Activated CD4-positive, alpha-beta T cell treated with anti-CD3 and anti-CD28 coated beads, Interleukin-2, amount 50 U/mL, for 4 hours (primary cell): ENCODE measurements at places on chromosomes 6 and 20.

- no peak for DNase-seq
Measured at GRCh38 chr20:8372824-8373380, 240.8 kb downstream of the PLCB1 start.

- DNase-seq, result no peak
Measured at GRCh38 chr6:105873211-105873704, 212.9 kb upstream of the PRDM1 start.

GRCh38 chr6:24385536-24386269 is 17.0 kb upstream of the MRS2 start:
- no peak for DNase-seq

- no peak for DNase-seq
Measured at GRCh38 chr20:16194617-16195360, 378.5 kb downstream of the KIF16B start.

- DNase-seq, result no peak
Measured at GRCh38 chr6:6503191-6503590, 85.3 kb upstream of the LY86 start.

DNA sequence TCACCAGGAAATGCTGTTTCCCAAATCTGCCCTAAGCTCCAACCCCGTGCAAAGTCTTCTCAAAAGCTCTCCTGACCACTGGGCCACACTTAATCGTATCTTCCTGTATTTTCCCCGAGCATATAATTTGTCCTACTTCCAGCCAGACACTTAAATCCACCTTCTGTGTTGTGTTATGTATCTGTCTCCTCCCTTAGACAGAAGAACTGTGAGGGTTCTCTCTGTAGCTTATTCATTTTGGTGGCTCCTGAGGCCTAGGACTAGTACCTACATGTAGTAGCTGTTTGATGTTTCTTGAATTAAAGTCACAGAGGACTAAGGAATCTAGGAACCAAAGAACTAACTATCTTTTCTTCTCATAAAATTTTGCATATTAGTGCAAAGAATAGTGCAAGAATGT is 292.6 kb downstream of the ALDH8A1 start:
- no peak for DNase-seq

DNA sequence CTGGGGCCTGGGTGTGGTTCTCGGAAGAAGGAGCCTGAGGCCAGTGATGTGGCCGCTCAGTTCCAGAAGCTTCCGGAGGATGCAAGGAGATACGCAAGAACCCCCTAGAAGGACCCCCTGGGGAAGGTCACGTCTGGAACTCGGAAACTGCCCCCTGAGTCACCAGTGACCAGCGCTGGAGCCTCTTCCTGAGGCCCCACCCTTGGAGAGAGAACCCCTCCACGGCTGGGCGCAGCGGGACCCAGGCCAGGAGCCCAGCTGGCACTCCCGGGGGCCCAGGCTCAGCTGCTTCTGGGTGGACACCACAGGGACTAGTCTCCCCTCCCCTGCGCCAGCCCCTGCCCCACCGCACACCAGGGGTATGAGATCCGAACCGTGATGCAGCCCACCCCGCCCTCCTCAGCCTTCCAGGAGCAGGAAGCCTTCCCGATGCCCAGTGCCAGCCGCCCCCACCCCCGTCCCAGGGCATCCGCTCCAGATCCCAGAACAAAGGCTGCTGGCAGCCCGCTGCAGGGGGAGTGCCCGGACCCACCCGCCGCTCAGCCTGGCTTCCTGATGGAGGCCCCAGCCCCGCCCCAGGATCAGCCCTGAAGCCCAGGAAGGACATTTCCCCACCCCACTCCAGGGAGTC is 7.5 kb downstream of the LAMA5 start:
- DNase-seq, result no peak
